ENCODE measurements at places on chromosomes 2 and 18.

GRCh38 chr2:50765590-50765989 lies 266.3 kb downstream of the NRXN1 start:
- DNase-seq = no peak

- no peak for DNase-seq
Observed at GRCh38 chr2:165803123-165803760, 9.2 kb upstream of the GALNT3 start.

GRCh38 chr2:210527286-210527685 lies 29.1 kb upstream of the CPS1 start:
- no peak for DNase-seq

GRCh38 chr2:142973160-142973821 lies 95.8 kb downstream of the KYNU start:
- no peak for DNase-seq

GRCh38 chr2:48473271-48473670 lies 56.7 kb upstream of the STON1 start:
- no peak for DNase-seq

DNA sequence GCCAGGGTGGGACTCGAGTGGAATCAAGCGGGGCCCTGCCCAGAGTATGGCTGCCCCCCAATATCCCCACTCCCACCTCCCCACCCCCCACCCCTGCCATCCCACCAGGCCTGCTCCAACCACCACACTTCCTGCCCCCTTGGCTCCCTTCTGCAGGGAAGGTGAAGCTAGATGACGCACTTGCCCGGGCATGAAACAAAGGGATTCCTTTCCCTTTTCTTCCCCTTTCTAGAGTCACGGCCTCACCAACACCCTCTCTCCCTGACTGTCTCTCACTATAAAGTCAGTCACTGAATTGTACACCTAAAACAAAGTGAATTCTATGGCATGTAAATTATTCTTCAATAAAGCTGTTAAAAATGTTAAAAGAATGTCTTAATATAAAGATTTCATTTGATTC lies 16.0 kb downstream of the ZBTB7C start:
- DNase-seq = no peak
